ENCODE measurements at places on chromosomes 13 and 19.

GRCh38 chr13:86085890-86086289 lies 286.7 kb upstream of the SLITRK6 start:
- no peak for DNase-seq

DNA sequence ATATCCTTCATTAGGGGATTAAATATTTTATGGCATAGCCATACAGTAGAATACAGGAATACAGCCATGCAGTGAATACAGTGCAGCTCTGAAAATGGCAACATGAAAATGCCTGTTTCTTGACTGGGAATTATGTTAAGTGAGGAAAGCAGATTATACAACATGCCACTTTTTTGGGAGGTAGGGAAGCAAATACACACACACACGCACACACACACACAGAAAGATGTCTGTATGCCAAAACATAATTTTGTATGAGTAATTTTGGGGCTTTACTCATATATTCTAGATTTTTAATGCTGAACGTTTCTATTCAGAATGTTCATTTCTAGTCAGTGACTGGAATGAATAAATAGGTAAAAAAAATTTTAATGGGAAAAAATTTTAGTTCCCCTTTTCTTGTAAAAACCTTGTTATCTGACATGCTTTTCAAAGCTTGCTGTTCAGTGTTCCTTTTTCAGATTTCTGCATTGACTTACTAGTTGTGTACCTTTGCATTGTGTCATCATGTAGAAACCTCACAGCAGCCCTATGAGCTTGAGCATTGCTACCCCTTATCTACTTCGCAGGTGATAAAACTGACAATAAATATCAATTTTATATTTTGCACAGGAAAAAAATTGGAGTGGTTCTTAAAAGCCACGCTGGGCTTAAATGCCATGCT lies 7.8 kb downstream of the GPR183 start:
- no peak for DNase-seq

GRCh38 chr19:37920591-37921450 lies 13.8 kb downstream of the SIPA1L3 start:
- DNase-seq = no peak

DNA sequence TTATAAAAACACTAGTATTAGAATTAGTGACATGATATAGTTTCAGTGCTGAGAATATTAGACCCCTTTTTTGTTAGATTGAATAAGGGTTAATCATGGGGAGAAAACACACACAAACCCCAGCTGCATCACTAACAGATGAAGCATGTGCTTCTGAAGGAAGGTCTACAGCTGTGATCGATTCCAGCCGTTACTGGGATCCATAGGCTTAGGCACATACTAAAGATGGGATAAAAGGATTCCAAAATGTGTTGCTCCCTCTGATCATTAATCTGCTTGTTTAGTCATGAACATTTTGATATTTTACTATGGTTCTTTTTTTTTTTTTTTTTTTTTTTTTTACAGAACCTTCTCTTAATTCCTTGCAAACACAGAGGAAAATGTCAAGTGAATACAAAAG lies 1591.3 kb downstream of the EFNB2 start:
- DNase-seq = no peak

DNA sequence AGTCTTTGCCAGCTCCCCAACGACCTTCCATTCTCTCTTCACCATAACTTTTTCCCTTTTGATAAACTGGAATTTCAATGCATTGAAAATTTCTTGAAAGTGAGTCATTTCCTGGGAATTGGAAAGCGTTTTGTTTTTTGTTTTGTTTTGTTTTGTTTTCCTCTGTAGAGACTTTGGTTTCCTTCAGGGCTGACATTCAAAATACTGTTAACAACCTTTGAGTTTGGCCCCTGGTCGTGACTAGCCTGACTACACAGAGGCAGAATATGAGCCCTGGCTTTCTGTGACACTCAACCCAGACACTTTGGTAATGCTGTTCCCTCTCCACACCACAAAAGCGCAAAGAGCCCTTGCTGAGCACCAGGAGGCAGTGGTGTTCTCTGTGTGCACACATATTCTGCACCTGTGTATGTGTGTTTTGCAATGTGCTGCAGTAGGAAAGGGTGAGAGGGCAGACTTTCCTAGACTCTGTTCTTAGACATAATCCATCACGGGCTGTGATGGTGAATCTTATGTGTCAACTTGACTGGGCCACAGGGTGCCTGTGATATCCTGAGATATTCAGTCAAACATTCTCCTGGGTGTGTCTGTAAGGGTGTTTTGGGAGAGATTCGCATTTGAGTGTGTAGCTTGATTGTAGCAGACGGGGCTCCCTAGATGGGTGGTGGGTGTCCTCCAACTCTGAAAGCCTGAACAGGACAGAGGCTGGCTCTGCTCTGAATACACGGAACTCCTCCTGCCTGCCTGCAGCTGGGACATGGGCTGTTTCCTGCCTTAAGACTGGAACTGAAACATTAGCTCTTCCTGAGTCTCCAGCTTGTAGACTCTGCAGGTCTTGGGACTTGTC lies 29.5 kb upstream of the ANKRD10 start:
- DNase-seq = no peak

GRCh38 chr13:28750187-28751045 lies 31.6 kb upstream of the SLC46A3 start:
- DNase-seq = no peak

GRCh38 chr19:11025445-11025844 lies 63.8 kb upstream of the LDLR start:
- DNase-seq = no peak

DNA sequence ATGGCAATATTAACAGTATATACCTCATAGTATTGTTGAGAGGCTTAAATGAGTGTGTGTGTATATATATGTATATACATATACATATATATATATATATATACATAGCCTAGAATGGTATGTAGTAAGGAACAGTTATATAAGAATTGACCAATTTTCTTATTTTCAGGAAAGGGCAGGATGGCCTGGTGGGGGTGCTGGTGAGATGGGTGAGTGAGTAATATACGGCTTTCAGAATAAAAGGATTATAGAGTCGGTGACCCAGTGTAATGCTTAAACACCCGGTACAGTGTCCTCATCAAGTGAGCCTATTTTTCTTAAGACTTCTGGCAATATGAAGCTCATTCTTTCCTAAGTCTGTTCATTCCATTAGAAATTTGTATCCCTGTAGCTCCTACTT lies 11.7 kb upstream of the FAM216B start:
- no peak for DNase-seq

GRCh38 chr13:35965226-35965927 lies 165.8 kb downstream of the DCLK1 start:
- DNase-seq = no peak

DNA sequence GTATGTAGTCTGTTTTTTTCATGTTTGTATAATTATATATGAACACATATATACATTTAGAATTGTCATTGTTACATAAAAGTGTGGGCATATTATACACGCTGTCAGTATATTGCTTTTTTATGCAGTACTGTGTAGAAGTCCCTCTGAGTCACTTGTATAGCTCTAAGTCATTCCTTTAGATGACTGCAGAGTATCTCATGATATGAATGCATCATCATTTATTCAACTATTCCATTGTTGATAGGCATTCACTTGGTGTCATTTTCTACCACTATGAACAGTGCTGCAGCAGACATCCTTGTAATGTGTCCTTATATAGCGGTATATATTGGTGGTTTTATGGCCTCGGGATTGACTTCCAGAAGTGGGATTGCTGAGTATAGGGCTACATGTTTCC lies 15.3 kb downstream of the RFXAP start:
- no peak for DNase-seq

- DNase-seq = no peak
Observed at GRCh38 chr13:32409561-32410421, 18.1 kb downstream of the N4BP2L1 start.

DNA sequence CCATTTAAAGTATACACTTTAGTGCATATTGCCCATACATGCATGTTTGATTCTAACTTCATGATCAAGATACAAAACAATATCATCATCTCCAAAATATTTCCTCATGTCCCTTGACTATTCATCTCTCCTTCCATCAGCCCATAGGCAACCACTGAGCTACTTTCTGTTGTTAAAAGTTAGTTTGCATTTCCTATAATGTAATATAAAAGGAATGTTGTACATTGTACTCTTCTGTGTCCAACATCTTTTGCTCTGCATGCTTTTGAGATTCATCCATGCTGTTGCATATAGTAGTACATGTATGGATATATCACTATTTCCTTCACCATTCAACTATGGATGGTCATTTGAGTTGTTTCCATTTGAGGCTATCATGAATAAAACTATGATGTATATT lies 74.7 kb downstream of the ITGBL1 start:
- no peak for DNase-seq

Data from stimulated activated CD4-positive, alpha-beta T cell treated with anti-CD3 and anti-CD28 coated beads, TNF-alpha, amount 100 ng/mL, for 4 hours (primary cell).